ENCODE measurements at places on chromosomes 6 and 20.

DNA sequence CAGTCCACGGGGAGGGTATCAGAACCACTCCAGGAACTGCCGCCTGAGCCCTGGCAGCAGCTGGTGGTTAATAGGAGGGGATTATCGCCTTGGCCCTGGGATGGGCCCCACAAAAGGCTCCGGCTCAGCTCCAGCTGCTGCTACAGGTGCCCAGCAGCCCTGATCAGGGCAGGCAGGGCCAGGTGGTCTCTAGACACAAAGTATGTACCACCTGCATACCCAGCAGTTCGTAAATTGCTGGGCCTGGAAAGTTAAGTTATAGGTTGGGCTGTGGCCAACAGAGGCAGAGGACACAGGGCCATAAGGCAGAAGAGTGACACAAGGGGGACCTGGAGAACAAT, 35.1 kb downstream of the RRBP1 start:
- ATAC-seq: no peak

DNA sequence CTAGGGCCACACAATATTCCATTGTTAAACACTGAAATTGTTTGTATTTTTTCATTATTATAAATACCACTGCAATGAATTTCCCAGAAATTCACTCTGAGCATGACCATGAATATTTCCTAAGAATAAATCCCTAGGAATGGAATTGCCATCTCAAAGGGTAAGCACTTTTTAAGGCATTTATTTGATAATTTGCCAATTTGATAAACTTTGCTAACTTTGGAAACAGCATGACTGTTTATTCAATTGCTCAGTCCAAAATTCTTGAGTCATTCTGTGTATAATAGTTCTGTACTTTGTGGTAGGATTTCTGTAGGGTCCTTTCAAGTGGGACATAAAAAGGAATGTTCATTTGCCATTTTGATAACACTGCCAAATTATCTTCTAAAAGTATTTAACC, 44.2 kb upstream of the TOX2 start:
- no peak for ATAC-seq

GRCh38 chr6:143301188-143301587, 149.3 kb downstream of the ADAT2 start:
- no peak for ATAC-seq

GRCh38 chr20:45408646-45409213, 641 bp downstream of the DBNDD2 start:
- ATAC-seq: no peak

- ATAC-seq: peak; percentile 2
Observed at GRCh38 chr6:4355241-4355640, 219.9 kb upstream of the ECI2 start.

- ATAC-seq: no peak
Observed at GRCh38 chr6:129731428-129731827, 21.5 kb upstream of the ARHGAP18 start.

DNA sequence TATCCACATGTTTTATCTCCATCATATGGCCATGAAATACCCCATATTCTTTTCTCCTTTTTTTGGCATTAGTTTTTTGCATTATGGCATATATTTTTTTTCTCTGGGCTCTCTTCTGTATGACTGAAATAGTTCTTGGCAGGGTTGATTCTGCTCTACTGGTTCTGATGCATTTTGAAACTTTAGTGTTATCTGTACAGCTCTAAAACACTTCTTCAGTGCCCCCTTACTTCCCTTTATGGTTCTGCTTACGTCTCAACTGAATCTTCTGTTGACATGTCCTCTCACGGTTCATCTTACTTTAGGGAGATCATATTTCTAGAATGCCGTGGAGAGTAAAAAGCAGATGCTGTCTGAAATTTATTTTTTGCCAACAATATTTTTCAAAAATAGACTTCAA, 23.2 kb upstream of the TXNDC5 start:
- ATAC-seq: no peak

DNA sequence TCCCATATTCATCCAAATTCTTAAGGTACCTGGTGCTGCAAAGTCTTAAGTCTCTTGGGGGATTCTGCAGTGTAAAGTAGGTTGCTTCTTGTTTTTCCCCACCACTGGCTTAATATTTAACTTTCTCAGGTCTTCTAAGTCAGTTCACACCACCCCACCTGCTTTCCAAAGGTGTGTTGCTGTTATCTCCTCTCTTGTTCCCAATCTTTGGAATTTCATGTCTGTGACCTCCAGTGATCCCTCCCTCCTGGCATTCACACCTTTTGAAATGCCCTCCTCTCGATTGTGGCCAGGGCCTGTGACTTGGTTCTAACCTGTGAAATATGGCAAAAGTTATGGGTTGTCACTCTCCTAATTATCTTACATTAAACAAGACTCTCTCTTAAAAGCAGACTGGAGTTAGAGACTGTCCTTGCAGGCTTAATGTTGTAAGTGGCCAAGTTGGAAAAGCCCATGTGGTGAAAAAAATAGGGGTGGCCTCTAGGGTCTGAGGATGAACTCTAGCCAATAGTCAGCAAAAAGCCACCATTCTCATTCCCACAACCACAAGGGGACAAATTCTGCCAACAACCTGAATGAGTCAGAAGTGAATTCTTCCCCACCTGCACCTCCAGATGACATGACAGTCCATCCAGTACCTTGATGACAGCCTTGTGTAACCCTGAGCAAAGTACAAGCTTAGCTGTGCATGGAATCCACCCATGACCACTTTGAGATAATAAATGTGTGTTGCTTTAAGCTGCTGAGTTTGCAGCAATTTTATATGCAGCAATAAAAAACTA, 45.1 kb downstream of the ADGRF1 start:
- ATAC-seq: no peak

DNA sequence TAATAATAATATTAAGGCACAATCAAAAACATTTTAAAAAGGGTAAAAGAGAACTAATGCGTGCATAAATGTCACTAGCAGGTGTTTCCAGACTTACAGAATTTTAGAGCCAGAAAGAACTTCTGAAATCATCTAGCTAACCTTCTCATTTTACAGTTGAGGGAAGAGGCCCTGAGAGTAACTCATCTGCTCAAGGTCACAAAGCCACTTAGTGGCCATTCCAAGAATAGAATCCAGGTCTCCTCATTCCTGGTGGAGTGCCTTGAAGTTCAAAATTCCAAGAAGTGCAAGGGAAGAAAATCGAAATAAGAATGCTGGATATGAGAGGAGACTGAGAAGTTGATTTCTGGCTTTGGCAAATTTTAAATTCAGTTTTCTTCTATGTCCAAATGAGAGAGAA, 3.2 kb upstream of the KIAA0408 start:
- no peak for ATAC-seq

DNA sequence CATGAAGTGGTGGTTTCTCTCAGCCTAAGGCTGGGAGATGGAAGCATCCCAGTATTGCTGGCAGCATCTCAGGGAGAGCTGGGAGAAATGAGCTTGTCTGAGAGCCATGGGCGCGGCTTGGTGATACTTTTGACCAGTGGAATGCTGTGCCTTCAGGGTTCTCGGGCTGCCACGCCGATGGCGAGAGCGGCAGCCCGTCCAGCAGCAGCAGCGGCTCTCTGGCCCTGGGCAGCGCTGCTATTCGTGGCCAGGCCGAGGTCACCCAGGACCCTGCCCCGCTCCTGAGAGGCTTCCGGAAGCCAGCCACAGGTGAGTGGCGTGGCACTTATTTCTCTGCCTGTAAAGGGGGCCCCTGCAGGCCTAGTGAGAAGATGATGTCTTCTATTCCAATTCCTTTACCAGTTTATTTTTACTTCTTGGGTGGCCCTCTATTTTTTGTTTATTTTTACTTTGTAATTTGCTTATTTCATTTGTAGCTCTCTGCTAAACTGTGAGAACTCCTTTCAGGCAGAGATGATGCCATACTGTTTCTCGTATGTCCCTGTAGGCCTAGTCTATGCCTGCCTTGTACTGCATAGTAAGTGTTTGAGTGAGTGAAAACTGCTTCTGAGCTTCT, 71.7 kb downstream of the ASXL1 start:
- no peak for ATAC-seq

DNA sequence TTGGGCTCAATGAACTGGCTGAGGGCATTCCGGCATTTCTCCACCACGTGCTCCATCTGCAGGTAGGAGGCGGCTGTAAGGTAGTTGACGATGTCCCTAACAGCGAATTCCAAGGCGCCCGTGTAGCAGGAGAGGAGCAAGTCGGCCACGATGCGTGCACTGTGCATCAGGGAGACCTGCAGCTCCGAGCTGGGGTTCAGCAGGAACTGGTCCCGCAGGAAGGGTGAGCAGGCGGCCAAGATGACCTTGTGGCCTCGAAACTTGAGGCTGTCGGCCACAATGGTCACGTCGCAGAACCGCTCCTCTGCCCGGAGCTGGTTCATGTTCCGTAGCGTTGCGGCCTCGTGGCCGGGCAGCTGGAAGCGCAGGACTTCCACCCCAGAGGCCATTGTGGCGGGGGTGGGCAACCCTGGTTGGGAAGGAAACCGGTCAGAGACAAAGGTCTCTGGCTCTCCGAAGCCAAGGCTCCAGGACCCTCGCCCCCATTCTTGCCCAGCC, 920 bp downstream of the ZBTB12 start:
- no peak for ATAC-seq

GRCh38 chr6:110595112-110595511, 118.7 kb upstream of the SLC22A16 start:
- ATAC-seq: no peak

DNA sequence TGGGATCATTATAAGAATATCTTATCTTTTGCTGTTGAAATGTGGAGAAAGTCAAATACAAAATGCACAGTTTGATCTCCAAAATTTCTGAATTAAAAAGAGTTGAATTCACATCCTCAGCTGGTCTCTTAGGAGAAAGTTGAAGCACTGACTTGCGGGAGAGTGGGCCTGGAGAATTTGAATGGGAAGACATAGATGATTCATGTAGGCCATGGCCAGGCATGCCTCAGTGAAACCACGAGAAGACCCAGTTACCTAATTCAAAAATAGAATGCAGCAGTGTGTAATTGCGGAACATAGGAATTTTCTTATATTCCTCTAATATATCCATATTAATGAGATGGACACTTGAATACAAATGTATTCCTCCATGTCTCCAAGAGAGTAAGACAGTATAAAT, 53.0 kb upstream of the DTNBP1 start:
- ATAC-seq: no peak

DNA sequence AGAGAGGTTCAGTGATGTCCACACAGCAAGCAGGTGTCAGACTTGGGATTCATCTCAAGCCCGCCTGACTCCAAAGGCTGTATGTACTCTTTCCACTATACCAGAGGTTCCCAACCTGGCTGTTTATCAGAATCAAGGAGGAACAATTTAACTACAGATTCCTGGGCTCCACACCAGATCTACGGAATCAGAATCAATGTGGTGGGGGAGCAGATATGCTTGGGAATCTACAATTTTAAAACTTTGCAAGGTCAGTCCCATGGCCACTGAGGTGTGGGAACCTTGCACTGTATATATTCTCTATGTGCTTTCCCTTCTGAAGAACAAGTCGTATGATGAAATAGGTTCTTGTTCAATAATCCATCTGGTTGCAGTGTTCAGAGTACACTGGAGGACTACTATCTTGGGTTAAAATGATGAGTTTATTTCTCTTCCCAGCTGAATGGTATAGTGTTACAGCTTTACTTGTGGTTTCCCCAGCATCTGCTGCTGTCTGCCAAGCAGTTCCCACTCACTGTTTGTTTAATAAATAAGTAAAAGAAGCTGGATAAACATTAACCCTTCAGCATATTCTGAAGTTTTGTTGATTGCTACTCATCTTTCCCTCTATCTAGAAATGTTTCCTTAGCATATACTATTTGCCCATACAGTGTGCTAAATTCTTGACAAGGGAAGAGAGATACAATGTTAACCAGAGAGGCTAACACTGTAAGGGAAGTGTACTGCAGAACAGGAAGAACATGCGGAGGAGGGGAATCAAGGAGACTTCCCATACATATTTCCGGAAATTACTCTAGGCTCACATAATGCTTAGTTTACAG, 9.9 kb downstream of the TTI1 start:
- no peak for ATAC-seq

- ATAC-seq: no peak
Observed at GRCh38 chr6:89243331-89243629, 26.1 kb upstream of the GABRR1 start.

DNA sequence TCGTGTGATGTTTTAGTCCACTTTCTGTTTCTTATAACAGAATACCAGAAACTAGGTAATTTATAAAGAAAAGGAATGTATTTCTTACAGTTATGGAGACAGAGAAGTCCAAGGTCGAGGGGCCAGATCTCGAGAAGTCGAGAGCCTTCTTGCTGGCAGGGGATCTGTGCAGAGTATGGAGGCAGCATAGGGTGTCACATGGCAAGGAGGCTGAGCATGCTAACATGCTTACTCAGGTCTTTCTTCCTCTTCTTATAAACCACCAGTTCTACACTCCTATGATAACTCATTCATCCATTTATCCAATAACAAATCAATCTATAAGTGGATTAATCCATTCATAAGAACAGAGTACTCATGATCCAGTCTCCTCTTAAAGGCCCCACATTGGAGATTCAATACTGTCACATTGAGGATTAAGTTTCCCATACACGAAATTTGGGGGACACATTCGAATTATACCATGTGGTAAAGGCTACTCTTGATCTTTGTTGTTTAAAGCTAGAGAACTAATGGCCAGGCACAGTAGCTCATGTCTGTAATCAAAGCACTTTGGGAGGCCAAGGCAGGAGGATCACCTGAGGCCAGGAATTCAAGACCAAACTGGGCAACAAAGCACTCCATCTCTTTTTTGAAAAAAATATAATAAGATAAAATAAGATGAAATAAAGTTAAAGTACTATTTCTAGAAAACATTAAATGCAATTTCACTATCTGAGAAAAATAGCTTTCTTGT, 2.1 kb downstream of the GOPC start:
- ATAC-seq: no peak

DNA sequence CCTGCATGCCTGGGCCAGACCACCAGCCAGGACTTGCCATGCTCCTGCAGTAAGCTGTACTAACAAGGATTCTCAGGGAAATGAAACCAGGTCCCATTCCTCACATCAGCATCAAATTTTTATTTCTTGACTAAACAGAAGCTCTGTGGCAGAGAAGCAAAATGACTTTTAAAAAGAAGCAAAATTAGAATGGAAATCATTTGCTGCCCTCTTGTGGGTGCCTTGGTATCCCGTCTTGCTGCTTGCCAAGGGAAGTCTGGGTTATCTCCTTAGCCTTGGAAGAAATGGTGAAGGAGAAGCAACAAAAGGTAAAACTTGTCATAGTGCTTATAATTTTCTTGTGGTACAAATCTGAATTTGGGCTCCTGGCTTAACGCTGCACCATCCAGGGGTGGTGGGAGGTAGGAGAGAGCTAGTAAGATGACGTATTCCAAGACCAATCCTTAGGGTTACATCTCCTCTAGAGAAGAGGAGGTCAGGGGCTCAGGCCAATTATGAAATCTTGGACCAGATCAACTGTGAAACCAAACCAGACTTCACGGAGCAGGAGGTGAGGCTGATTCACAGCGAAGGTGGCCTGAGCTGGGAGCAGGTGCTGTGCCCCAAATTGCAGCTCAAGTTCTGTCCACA, 107.5 kb downstream of the FAXC start:
- ATAC-seq: no peak

DNA sequence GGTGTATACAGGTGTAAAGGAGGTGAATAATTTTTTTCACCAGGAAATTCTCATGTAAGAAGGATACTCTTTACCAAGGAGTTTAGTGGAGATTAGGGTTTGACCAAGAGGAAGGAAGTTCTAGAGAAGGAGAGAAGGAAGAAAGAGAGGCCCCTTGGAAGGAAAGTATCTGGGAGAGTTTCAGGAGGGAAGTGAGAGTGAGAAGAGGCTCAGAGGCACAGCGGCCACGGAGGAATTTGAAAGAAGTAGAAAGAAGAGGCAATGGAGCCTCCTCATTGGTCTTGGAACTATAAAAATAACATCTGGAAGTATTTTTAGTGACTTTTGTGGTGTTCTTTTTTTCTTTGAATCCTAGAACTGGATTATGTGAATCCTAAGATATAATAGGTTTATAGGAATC, 50.8 kb upstream of the MCUR1 start:
- ATAC-seq: no peak

- no peak for ATAC-seq
Observed at GRCh38 chr6:5155906-5156305, 70.8 kb downstream of the PPP1R3G start.
